NCI-H1930 (cell line): ENCODE measurements at places on chromosomes 1 and 21.

- DNase-seq, result no peak
Observed at GRCh38 chr1:203323587-203323986, 18.3 kb downstream of the BTG2 start.

DNA sequence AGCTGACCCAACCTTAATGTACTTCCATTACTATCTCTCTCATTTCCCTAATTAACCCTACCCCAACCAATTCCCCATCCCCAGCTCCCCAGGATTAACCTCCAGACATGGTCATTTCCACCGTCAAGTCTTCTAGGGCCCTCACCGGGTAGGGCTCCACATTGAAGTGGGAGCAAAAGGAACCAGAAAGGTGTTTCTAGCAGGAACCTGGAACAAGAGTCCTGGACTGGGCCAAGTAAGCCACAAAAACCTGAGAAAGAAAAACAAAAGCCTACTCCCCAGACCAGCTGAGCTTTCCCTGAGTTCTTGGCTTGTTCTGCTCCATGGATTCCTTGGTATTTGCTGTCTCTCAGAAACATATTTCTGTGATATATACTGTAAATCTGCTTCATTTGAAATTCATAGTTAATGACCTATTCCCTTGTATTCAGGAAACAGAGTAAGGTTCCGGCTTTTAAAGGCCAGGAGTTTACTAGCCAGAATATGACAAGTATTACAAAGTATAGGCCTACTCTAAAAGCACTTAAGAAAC lies 58.4 kb downstream of the SYF2 start:
- no peak for DNase-seq

DNA sequence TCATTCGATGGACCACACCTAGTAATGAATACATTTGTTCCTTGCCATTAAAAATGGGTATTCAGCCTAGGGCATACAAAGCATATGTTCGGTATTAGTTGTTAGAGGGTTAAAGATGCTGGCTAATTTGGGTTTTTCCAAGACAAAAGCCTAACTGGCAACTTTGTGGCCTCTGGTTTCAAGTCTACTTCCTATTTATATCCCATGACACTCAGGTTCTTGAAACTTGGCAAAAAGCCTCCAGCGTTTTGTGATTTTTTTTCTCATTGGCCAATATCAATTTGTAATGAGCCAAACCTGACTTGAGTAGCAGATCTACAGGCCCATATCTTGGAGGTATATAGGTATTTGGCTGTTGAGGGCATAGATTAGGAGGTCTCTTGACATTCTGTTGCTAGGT lies 75.3 kb downstream of the C1orf21 start:
- DNase-seq, result no peak

DNA sequence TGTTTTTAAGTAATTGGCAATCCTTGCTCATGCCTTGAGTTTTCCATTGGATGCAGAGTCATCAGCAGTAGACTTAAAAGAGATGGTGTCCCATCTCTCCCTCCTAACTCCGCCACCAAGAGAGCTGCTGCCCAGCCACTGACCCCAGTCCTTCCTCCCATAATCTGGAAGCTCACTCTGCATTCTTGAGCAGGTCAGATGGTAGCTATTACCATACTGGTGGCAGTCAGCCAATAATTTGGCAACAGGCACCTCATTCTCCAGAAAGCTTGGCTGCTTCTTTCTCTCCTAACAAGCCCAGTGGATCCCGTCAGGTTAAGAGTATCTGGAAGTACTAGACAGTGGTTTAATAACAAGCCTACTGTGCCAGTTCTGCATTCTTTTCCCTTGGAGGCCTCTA lies 272.1 kb downstream of the ZNF648 start:
- DNase-seq, result no peak

DNA sequence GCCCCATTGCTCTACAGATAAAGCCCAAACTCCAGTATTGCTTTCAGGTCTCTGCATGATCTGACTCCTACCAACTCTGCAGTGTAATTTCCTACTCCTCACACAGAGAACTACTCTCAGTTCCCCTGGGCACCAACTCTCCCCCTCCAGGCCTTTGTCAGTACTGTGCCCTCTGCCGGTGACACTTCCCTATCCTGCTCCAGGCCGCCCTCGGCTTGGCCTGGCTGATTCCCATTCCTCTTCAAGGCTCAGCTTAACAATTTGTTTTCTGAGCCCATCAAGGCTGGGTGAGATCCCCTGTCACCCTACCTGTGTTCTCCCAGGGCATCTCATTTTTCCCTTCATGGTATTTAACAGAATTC lies 2.6 kb downstream of the SLAMF8 start:
- DNase-seq, result no peak

- no peak for DNase-seq
Observed at GRCh38 chr21:26118938-26119540, 51.5 kb downstream of the APP start.

DNA sequence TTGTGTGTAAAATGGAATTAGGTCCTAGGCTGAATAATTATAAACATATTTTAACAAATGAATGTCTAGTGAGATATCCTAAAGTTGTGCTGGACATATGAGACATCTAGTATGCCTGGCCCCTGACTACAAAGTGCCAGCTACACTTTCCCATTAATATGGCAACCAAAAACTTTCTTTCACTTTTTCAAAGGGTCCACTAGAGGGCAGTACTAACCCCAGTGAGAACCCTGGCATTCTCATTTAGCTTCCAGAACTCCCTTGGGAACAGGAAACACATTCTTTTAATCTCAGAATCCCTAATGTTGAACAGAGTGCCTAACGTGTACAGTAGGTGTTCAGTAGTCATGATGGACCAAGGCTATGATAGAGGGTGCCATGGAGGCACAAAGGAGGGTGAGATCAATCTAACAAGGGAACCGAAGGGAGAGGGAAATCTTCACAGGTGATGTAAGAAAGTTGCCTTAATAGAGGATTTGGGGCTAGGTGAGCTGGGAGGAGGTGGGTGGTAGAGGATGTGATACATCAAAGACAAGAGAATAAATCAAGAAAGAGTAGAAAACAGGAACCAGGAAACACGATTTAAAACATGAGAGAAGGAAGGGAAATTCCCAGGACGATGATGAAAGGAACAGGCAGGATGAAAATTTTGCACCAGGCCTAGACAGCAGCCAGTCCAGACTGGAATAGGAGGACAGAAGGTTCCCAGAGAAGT lies 41.6 kb downstream of the NSL1 start:
- peak; percentile 29 for DNase-seq

DNA sequence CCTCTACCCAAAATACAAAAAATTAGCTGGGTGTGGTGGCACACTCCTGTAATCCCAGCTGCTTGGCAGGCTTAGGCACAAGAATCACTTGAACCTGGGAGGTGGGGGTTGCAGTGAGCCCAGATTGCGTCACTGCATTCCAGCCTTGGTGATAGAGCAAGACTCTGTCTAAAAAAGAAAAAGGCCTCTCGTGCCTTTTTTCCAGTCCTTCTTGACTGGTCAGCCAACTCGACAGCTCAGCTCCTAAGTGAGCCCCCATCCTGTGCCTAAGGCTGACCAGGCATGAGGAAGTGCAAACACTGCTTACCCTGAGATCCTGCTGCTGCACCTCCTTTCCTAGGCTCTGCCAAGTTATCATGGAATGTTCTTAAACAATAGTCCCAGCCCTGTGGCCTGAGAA lies 10.1 kb upstream of the PROK1 start:
- no peak for DNase-seq

DNA sequence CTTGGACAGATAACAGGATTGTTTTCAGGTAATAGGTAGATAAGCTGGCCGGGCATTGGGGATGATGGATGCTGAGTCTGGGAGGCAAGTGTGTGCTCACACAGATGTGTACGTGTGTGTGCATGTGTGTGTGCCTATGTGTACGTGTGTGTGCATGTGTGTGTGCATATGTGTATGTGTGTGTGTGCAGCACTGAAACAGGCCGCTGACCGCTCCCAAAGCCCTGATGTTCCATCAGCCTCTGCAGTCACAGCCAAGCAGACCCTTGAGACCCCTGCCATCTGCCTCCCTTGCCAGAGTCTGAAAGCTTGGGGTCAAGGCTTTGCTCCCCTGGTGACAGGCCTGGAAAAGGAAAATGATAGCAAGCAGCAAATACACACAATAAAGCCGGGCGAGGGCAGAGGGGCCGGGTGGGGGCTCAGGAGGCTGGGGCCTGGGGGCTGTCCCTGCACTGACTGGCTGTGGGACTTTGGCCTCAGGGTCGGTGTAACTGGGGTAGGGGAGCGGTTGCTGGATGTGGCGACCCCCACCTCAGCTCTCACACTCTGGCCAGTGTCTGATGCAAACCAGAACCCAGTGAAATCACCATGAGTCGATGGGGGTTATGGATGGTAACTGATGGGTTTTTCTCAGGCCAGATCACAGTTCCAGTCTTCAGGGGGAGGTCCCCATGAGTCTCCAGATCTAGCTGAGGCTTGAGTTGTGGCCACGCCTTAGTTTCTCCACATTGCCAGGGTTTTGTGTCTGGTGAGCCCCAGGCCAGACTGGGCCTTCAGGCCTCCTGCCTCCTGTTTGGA lies 9.2 kb upstream of the TNFRSF8 start:
- DNase-seq, result no peak

DNA sequence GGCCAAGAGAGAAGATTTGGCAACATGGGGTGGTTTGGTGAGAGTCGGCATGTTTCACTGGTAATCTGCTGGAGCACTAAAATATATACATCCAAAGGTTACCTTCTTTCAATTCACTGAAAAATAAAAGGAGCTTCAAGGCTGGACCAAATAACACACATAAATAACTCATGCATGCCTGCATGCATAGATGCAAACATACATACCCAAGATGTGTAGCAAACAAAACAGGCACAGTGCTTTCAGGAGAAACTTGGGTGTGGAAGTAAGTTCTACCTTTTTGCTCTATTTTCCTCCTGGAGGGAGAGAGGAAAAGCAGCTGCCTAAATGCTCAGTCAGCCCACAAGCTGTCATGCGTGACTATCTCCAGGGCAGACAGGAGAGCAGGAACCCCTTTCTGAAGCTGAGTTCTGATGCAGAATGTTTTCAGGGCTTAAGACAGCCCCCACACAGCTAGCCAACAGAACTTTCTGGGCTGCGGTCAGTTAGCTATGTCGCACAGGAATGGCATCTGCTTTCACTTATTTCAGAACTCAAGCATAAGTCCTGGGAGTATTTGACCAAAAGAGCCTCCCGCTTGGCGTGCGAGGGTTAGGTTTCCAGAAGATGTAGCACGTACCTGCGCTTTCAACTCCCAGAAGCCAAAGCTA lies 166.2 kb downstream of the TOMM20 start:
- DNase-seq, result no peak

- no peak for DNase-seq
Observed at GRCh38 chr1:36232212-36233095, 8.2 kb downstream of the THRAP3 start.

GRCh38 chr1:81757398-81758020 lies 43.2 kb upstream of the ADGRL2 start:
- DNase-seq, result no peak

DNA sequence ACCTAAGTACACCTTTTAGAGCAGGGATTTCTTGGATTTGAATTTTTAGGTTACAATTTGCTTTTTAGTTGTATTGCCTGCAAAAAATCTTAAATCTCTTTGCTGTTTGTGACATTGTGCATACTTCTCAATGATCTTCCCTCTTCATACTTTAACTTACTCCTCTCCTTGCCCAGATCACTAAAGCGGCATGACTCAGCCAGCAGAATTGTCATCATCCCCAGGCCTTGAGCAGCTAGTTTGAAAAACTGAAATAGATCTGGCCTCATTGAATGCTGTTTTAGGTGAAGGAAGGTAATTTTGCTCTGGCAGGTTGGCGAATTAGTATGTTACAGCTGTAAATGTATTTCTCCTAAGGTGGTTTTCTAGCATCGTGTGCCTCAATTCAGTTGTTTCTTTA lies 145.9 kb downstream of the RYR2 start:
- DNase-seq, result no peak

GRCh38 chr1:226884966-226885820 lies 14.8 kb downstream of the PSEN2 start:
- no peak for DNase-seq

- no peak for DNase-seq
Observed at GRCh38 chr1:203381151-203381751, 30.3 kb upstream of the FMOD start.

- no peak for DNase-seq
Observed at GRCh38 chr21:14753466-14754258, 207.5 kb upstream of the SAMSN1 start.

DNA sequence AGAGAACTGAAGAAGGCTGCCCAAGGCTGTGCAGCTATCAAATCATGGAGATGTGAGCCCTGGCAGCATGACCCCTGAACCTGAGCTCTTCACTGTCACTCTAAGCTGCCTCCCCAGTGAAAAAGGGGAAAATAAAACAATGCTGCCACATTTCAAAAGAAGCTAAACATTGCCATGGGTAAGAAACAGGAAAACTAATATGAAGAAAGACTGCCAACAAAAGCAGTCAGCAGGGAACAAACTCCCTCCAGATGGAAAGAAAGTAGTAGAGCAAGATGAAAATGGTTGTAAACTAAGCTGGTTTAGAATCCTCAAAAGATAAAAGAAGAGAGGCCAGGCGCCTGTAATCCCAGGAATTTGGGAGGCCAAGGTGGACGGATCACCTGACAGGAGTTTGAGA lies 36.2 kb upstream of the CSF1 start:
- DNase-seq, result no peak

DNA sequence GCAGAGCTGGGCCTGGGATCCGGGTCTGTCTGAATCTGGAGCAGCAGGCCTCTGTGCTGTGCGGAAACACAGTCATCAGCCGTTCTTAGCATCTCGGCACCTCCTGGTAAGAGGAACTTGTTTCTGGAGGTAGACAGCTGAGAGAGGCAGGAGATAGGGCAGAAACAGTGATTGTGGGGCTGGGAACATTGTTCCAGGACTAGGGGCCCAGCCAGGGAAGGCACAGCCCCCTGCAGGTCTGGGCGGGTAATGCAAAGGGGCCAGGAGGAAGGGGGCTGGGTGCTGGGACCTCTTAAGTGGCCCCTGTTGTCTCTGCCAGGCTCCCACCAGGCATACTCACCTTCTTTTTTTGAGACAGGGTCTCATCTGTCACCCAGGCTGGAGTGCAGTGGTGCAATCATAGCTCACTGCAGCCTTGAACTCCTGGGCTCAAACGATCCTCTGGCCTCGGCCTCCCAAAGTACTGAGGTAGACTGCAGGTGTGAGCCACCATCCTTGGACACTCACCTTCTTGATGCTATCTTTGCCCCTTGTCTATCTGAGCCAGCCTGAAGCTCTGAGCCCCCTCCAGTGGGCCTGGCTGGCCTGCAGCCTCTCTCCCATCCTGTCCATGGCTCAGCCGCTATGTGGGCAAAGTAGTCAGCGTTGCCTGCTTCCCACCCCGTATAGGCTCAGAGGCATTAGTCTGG lies 134.3 kb upstream of the ZBTB40 start:
- DNase-seq, result no peak
